ENCODE measurements at places on chromosomes 13 and 19.

- DNase-seq, result no peak
These were observed 861.2 kb downstream of the UQCRFS1 start for GRCh38 chr19:28351761-28352160.

- DNase-seq, result no peak
These were observed 59.5 kb downstream of the ANKRD10 start for GRCh38 chr13:110855363-110855762.

DNA sequence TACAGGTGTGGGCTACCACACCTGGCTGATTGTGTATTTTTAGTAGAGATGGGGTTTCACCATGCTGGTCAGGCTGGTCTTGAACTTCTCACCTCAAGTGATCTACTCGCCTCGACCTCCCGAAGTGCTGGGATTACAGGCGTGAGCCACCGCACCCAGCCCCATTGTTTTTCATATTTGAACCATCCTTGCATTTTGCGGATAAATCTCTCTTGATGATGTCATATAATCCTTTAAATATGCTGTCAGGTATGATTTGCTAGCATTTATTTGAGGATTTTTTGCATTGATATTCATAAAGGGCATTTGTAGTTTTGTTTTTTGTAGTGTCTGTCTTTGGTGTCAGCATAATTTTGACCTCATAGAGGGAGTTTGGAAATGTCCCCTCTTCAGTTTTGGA is 5.7 kb downstream of the ZNF101 start:
- DNase-seq, result no peak

- peak; percentile 64 for DNase-seq
These were observed 135.1 kb downstream of the GPC6 start for GRCh38 chr13:93361703-93362102.

DNA sequence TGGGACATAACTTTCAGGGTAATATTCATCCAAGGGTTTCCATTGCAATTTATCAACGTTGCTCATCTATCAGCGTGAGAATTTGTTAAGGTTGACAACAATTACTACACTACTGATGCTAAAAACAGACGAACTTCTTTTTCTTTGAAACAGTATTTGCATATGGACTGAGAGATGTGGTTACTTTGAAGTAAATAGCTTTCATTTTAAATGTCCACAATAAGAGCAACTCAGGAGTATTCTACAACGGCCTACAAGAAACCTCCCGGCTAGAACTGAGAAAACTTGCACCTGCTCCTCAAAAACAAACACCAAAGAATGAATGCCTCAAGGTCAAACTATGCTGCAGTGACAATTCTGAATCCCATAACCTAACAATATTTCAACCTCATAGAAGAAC is 238.4 kb downstream of the IRS2 start:
- no peak for DNase-seq

GRCh38 chr13:99922631-99923404 is 48.7 kb downstream of the ZIC5 start:
- no peak for DNase-seq

DNA sequence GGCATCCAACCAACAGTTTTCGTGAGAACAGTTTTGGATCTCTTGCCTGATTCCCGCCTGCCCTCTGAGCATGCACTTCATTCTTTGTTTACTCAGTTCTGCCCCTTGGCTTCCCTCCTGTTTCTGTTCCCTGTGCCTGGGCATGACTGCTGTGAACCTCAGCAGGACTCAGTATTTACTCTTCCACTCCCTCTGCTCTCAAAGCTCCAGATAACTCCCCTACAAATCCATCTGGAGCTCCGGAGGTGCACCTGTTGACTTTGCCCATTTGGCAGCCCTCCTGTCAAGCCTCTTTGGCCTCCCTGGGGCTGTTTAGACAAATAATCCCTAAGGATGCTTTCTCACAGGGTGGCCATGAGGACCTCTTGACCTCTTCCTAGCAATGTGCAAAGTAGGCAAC is 34.2 kb upstream of the ARGLU1 start:
- peak; percentile 51 for DNase-seq

GRCh38 chr13:97753942-97754670 is 199.4 kb upstream of the IPO5 start:
- no peak for DNase-seq

DNA sequence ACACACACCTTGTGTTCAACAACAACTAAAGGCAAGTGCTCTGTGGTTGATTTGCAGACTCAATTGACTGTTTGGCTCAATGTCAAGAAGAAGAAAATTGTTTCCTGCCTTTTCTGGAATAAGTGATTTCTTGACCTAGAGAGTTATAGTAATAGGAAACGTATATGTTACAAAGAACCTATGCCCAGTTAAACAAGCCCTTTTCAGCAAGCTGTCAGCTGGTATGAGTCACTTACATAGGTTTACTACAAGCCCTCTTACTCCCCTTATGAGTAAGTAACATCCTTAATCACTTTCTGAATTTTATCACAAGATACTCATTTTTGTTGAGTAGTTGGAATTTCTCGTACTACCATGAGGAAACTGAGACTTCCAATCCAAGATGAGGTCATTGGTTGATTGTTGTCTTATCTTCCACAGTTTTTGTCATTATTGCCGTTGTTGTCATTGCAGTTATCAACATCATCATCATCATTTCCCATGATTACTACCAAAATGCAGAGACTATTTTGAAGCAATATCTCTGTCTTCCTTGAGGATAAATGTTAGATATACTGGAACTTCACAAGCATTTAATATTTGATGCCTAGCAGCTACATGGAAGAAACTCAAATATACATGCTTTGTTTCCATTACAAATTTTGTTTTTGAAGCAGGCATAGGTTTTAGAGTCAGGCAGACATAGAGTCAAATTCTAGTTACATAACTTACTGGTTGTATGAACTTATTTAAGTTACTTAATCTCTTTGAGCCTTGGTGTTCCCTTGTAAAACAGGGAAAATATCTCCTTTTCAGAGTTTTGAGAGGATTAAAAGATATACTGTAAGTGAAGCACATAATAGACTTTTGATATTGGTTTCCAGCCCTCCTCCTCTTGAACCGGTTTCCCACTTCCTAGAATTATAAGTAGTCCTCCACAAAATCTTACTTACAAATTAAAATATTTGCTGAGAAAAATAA is 106.0 kb downstream of the RAP2A start:
- DNase-seq, result no peak

DNA sequence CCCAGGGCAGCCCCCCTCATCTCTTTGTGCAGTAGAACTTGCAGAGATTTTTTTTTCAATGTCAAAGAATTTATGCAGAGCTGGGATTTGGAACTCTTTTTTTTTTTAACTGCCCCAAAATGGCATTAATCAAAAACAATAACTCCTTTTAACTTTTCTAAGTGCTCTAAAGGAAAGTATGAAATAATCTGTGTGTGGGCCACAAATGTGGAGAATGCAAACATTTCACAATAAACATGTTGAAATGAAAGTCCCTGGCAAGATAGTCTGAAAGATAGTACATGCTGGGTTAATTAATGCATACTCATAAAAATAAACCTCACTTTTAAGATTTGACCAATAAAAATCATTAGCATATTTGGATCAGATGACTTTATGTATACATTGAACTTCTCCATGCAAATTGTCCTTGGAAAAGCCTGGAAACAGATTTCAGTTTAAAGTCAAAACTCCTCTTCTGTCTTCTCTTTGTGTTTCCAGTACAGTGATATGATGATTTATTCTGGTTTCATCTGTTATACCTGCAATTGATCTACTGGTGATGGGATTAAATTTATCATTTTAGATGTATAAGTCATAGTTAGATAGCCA is 30.5 kb upstream of the ZNF536 start:
- DNase-seq, result no peak

DNA sequence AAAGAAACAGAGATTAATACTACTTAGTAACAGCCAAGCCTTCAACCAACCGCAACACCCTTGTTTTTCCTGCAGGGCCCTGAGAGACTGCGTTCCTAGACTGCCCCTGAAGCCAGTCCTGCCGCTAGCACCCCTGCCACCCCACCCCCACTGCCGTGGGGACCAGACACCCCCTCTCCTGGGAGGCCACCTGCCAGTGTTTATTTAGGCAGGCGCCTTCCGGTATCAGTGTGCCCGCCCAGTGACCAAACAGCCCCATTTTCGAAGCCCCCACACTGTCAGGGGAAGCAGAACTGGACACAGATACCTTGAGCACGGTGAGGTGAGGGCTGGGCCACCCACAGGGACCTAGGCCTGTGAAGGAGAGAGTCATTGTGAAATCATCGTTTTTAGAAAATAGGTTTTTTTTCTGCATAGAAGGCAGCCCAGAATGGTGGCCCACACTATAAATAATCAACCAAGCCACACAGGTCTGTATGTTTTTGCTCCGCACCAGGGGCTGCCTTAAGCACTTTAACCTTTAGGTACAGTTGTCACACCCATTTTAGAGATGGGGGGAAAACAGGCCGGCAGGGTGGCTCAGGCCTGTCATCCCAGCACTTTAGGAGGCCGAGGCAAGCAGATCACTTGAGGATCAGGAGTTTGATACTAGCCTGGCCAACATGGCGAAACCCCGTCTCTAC is 3.5 kb upstream of the TLE5 start:
- DNase-seq, result peak; percentile 91

DNA sequence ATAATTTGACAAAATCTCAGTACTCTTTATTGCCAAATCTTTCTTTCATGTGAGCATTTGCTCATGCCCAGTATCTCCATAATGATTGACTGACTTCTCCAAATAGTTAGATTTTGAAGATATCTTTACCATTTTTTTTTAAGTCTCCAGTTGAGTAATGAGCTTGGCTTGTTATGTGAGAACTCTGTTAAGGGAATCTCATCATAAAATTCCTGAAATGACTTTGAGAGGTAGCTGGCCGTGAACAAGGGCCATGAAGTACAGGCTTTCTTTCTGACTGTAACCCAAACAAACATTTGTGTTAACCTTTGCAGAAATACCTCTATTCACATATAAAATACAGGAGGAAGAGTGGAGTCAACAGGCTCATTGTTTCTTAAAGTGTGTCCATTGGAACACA is 449.7 kb downstream of the IRS2 start:
- no peak for DNase-seq

- no peak for DNase-seq
These were observed 132.1 kb upstream of the MCF2L start for GRCh38 chr13:112836940-112837339.

GRCh38 chr19:39566064-39566463 is 26.1 kb upstream of the EID2 start:
- no peak for DNase-seq

DNA sequence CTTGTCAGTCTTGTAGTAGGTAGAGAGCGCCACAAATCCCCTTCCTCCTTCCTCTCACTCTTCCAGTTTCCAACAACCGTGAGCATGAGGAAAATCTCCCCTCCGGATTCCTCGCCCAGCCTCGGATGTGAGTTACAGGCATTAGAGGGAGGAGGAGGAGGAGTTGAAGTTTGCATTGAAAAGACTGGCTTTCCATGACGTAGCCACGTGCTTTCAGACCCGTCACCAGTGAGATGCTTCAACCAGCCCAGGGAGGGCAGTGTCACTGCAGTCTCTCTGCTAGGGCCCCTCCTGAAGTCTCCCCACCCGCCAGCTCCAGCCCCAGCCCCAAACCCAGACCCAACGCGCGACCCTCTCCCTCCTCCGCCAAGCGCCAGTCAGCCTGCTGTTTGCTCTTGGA is 442 bp upstream of the FGF14 start:
- no peak for DNase-seq

DNA sequence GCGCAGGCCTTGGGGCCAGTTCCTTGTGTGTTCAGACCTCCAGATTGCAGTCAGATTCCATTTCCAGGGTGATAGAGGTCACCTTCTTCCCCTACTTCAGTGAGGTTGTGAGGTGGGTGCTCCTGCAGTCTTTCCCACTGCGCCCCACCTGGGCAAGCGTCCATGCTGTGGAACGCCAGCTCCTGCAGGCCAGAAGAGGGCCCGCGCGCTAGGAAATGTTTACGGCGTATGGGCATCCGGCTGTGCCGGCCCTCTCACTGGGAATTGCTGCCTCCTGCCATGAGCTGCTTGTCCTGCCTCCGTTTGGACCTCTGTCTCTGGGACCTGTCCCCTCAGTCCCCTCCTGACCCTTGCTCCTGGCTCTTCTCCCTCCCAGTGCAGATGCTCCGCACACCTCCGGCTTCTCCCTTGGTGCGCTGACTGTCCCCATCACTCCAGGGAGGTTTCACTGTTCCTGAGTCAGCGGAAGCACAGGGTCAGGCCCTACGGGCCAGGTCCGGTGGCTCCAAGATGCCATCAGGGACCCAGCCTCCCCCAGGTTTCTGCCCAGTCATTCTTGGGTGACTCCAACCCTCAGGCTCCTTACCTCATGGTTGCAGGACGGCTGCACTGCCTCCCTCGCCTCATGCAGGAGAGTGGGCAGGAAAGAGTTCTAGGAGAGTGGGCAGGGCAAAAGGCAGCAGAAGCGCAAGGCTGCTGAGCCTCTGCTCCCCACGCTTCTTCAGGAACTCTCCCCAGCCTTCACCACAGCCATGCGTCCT is 56.6 kb downstream of the SMARCA4 start:
- no peak for DNase-seq

- DNase-seq, result no peak
These were observed 12.9 kb downstream of the CYTH2 start for GRCh38 chr19:48481846-48482639.

DNA sequence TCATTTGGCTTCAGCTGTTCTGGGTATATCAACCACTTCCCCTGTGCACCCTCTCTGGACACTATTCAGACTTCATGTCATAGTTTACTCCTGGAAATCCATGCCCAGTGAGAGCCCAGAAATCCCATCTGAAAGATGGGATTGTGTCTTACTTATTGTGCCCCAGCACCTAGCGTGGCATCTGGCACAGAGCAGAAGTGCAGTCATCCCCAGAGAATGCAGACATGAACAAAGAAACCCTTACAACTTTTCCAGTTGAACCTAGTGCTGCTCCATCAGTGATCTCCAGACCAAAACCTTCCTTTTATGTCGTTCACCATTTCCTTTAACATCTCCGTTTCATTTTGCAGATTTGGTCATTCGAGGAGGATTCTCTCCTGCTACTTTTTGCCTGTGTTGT is 60.6 kb downstream of the MBNL2 start:
- no peak for DNase-seq
